ENCODE measurements at places on chromosomes 4 and X.
A peak's percentile ranks its signal among the peaks of the same experiment; 100 is the strongest.

DNA sequence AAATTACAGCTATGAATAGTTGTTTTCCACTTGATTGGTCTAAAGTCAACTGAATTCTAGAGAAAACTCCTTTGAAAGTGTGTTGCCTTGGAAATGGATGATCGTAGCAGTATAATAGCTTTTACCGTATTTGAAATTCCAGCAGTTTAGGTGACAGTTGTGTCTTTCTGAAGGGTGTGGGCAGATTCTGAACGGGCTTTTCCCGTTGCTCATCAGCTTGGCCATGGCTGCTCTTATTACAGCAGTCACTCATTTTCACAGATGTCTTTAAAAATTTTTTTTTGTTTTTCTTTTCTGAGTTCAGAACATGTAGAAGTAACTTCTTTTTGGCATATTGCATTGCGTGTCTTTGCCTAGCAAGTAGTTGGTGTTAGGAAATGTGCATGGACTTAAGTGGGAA is 69.6 kb upstream of the SLC4A4 start:
- no peak for DNase-seq

DNA sequence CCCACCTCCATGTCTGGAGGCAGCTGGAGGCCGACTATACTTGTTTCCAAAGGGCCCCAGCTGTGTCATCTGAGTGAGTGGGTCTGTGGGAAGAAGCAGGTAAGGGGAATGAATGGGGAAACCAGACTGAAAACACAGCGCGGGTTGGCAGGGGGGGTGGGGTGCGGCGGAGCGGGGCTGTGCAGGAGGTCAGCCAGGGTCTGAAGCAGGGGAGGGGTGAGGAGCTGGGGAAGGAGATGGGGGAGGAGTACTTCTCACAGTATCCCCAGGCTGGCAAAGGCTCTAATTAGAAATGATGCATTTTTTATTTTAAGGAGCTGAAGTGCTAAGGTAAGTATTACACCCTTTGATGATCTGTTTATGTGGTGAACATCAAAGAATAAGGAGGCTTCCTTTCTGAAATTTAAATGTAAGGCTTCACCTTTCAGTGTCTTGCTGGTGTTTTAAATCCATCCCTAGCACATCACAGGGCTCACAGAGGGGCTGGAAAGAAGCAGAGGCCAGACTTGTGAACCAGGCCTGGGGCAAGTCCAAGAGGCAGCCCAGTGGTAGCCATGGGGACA is 37.5 kb downstream of the SMIM20 start:
- no peak for DNase-seq

DNA sequence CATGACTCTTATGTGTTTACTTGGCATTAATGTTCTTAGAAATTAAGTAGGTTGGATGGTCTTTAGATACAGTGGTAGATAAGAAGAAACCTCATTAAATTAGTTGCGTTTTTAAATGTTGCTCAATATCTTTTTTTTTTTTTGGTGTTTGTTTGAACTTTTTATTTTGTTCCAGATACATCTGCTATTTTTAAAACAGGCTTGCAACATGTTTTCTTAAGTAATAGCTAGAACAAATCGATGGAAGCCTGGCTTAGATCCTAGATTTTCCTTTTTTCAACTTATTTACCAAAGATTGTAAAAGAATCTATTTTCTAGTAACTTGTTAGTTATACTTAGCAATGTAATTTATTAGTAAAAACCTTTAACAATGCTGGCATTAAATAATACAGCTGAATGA is 9.3 kb downstream of the CNKSR2 start:
- no peak for DNase-seq

DNA sequence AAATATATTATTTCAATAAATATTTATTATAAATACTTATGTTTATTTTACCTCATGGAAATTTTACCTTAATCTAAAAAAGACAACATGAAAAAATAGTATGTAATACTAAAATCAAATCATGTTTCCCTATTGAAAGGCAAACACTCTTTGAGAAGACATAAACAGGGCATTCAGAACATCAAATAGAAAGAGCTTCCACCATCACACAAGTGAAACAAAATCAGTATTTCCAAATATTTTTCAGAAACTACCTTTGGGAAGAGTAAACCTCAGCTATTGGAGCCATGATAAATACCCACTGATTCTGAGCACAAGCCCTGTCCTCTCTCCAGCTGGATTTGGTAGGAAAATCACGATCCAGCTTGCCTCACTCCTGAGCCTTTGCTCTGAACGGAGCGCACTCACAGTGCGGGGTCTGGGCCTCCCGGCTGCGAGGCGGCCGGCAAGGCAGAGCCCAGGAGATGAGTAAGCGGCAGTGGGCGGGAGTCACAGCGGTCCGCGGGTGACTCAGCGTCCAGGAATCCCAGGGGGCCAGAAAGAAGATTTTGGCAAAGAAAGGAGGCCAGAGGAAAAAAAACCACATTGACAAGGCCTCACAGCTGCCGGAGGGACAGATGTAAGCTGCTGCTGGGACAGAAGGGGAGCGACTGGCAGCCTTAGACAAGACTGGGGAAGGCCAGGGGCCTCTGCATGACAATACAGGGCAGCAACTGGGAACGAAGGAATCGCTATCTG is 14.7 kb upstream of the ANXA5 start:
- DNase-seq: peak; percentile 10

- DNase-seq: no peak
These were observed 24.4 kb upstream of the GBA3 start for GRCh38 chr4:22668301-22668700.

DNA sequence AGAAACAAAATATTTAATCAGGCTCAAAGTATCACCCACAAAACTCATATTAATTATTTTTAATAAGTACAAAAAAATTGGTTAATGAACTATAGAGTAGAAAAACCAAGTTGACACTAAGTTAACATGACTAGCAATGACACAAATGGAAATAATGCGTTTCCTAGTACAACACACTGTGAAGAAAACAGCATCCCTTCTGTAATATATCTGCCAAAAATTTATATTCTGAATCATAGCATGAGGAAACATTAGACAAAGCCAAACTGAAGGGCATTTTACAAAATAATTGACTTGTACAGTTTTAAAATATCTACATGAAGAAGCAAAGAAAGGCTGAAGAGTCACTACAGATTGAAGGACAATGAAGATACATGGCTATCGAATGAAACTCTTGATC is 477.6 kb upstream of the INTU start:
- no peak for DNase-seq

DNA sequence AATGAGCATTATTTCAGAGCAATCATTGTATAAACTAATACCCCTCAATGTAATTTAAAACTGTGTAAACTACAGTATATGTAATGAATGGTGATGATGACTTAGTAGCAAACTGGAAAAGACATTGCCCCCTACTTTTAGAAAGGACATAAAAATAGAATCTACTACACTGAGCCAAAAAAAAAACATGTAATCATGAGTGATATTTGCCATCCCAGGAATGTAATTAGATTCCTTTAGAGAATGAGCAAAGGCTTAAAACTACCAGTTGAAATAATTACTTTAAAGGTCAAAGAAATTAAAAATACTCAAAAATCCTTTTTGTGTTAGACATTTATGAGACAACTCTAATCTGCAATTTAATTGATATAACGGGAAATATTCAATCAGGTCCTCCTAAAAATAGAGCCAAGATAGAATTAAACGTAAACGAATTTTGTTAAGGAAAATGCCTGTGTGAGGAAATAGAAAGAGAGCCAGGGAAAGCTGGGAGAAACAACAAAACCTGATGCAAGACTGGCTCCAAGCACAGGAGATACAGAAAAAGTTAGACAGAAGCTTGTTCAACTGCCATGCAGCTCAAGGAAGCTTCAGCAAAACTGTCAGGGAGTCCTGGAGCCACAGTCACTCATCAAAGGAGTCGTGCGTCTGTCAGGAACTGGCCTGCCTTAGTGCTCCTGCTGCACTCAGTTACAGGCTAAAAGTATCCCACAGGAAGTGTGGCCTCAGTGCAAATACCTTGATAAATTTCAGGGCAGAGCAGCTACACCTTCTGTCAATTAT is 655.7 kb upstream of the INTU start:
- no peak for DNase-seq

- no peak for DNase-seq
These were observed 21.2 kb upstream of the SLC7A11 start for GRCh38 chr4:138263247-138263816.

- no peak for DNase-seq
These were observed 149.3 kb downstream of the ARHGEF9 start for GRCh38 chrX:63635750-63636149.

DNA sequence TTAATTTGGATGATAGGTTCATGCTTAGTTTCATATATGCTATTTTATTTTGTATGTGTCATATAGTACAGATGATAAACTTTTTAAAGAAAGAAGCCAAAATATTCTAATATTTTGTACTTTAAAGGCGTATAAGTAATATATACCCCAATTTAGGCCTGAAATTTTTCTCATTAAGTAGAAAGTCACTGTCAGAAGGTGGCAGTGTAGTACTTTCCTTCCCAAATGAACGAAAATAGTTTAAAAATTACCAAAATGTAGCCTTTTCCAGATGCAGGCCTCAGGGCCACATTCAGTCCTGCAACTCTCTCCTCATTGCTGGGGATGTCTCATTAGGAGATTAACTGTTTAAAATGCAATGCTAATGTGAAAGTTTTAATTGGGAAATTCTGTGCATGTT is 1263.6 kb downstream of the C4orf33 start:
- no peak for DNase-seq

DNA sequence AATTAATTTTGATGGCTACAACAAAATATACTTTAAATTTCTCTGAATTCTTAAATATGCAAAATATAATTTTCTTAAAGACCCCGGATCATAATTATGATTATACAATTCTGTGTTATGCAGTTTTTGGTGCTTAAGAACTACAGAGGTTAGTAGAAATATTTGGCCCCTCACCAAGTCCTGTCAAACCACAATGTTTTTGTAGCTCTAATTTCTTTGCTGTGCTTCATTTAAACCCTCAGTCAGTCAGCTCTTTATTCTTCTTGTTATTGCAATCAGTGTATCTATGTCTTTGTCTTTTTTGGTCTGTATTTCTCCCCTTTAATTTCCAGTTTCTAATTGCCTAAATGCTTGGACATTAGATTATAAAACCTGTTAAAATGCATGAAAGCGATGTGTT is 186.1 kb downstream of the CAMK2D start:
- DNase-seq: no peak

GRCh38 chr4:62448911-62449310 is 1248.8 kb downstream of the ADGRL3 start:
- DNase-seq: no peak

DNA sequence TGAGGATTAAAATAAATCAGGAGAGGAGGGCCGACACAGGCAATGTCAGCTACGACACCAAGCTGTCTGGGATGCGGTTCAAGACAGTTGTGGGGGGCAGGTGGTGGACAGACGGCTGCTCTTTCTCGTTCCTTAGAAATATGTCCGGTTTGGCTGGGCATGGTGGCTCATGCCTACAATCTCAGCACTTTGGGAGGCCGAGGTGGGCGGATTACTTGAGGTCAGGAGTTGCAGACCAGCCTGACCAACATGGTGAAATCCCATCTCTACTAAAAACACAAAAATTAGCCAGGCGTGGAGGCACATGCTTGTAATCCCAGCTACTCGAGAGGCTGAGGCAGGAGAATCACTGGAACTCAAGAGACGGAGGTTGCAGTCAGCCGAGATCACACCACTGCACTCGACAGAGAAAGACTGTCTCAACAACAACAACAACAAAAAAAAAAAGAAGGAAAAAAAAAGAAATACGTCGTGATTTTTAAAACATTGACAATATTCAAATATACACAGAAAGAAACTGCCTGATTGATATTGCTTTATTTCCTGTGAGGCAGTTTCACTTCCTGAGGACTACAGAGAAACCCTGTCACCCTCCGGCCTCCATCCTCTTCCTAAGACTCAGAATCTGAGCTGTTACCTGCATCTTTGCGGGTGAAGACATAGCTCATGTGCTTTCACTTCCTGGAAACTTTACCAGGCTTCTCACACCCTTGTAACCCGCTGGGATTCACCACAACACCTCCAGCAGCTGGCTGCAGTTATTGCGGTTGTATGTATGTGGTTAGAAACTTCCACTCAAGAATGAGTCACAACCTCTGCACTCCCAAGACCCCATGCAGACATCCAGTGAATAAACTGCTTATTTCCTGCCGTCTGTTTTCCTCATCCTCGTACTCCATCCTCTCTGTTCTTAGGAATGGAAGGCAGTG is 63.8 kb upstream of the STS start:
- DNase-seq: no peak

- DNase-seq: no peak
These were observed 311.8 kb downstream of the ADGRL3 start for GRCh38 chr4:61511716-61512488.

- no peak for DNase-seq
These were observed 55.9 kb upstream of the IL2 start for GRCh38 chr4:122512430-122512829.

DNA sequence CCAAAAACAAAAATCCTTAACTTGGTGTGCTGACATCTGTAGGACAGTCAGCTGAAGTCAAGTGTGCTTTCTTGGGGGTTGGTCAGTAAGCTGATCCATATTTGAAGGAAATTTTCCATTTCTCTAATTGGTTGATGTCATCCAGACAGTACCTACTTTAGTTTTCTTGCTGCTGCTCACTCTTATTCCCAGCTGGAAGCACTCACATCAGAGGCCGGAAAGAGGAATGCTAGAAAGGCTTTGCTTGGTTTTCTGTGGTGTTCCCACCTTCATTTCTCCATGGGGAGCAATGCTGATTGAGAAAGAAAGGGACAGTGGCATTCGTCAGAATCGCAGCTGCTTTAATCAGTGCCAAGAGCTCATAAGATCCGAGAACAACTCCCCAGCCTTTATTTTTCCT is 227.0 kb downstream of the C4orf33 start:
- no peak for DNase-seq

- DNase-seq: no peak
These were observed 149.3 kb downstream of the ARAP2 start for GRCh38 chr4:36094995-36095394.
